Vagina (tissue), 2 donors: ENCODE measurements at places on chromosomes 3 and 15. TPM values are rescaled to one million over a fixed set of nuclear protein-coding genes. Genes with fewer than 3 reads are reported as not detected.

DNA sequence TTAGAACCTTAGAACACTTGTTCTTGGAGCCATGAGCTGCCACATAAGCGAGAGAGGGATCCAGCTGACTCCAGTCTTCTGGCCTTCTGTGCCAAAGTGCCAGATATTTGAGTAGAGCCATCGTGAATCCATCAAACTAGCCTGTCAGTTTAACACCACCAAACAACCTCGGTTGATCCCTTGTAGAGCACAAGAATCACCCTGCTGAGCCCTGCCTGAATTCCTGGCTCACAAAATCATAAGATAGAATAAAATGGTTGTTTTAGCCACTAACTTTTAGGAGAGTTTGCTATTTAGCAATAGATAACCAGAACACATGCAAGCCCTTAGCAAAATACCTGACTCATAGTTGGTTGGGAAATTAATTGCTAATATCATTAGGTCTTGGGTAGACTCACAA, 407.6 kb upstream of the PROK2 start:
- DNase-seq: no peak

The SH2D7 gene
- total RNA-seq: not detected

DNA sequence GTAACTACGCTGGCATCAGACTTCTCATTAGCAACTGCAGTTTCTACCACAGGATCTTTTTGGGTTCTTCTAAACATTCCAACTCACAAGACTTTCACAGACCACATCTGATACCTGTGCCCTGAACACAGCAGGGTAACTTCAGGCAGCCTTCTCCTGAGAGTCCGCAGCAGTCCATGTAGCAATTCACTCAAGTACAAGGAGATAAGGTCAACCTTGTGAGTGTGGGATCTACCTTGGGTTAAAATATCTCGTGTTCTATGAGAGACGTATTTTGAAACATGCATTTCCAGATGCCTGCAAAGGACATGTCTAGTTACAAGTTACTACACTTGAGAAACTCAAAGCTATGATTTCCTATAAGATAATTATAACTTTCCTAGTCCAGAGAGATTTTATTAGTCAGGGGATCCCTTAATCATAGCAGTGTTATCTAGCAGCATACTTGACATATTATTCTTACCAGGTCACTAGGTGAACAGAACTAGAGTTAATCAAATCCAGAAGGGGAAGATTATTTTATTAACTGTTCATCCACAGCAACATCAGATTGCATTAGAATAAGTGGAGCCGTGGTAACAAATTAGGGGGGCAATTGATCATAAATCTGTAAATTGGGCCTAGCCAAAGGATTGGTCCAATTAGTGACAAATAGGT, 66.4 kb downstream of the ASTE1 start:
- no peak for DNase-seq

DNA sequence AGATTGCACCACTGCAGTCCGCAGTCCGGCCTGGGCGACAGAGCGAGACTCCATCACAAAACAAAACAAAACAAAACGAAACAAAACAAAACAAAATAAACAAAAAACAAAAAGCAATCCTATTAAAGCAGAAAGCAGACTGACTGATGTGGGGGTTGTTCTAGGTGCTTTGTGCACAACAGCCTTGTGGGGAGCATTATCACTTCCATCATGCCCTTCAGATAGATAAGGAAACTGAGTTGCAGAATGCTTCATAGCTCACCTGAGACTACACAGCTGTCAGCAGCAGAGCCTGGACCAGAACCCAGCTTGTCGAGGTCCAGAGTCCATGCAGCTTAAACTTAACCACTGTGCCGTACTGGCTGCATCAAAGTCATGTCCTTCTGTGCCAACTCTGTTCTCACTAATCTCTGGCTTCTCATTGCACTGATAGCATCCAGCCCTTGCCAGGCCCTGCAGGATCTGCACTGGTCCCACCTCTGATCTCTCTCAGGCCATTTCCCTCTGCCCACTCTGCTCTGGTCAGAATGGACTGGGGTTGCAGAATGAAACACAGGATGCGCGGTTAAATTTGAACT, 47.6 kb upstream of the MRPS22 start:
- DNase-seq: no peak

The SHF gene
- total RNA-seq: 15.0 TPM

The FETUB gene
- total RNA-seq: 3.7 TPM

DNA sequence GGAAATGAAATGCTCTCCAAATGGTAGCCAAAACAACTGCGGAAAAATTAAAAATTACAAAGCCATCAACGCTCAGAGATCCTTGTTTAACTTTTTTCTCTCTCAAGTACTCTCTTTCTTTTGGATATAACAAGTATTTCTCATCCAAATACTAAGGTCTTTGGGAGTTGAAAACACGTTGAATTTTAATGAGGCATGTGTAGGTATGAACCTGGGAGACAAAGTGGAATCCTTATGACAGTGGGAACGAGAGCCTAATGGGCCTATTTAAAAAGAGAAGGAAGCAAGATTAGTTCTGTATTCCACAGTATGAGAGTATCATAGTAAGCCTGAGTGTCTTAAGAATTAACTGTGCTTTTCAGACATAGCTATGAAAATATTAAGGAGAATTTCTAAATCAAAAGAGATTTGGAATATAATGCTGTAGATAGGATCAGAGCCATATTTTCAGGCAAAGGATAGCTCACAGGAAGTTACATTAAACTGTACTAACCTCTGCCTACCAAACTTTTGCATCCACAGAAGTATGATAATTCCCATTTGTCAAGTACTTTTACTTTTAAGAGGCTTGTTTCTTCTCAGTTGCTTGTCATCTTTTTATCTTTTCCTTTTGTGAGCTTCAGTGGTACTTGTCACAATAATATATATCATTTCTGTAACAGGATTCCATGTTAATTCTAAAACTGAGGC, 759 bp downstream of the CD96 start:
- DNase-seq: no peak

The FAIM gene
- 13.3 TPM for total RNA-seq

The EIF4E3 gene
- 25.3 TPM for total RNA-seq

DNA sequence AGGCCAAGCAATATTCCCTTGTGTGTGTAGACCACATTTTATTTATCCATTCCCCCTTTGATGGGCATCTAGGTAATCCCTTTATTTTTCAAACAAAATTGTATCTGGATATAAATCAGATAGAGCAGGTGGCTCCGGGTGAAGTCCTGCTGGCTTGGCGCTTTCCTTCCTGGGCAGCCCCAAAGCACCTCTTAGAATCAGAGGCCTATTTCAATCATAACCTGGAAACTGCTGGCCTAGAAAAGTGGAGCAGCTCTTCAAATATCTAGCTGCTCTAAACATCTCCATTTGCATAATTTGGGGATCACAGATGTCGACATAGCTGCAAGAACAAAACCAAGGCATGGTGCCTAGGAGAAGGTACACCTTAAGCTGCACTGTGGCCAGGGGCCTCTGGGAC, 40.2 kb downstream of the RASGRF1 start:
- no peak for DNase-seq

The HHATL gene
- total RNA-seq: not detected

- no peak for DNase-seq
Observed at GRCh38 chr3:154242766-154243165, 81.5 kb downstream of the DHX36 start.

GRCh38 chr15:66042624-66043023, 173.3 kb downstream of the RAB11A start:
- no peak for DNase-seq

DNA sequence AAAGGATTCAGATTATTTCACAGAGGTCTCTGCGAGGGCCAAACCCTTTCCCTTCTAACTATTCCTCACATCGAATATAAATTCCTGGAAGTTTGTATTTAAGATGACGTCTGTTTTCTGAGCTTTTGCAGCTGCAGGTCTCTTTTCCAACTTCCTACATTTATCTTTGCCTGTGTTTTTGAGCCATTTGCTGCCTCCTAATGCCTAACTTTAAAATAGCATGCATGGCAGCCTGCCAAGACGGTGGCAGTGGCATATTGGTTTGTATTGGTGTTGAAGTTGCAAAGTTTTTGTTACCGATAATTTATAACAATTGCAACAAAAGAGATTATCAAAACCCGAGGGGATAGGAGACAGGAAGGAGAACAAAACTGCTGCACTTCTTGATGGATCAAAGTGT, 187.1 kb upstream of the DNAJC19 start:
- no peak for DNase-seq

- DNase-seq: no peak
Observed at GRCh38 chr15:91890614-91891013, 37.1 kb downstream of the SLCO3A1 start.

GRCh38 chr3:49165771-49166751, at the start of gene CCDC71:
TSS of gene CCDC71 (minus strand) at chr3:49166331. CDS start at chr3:49164208, 2,123 bp downstream.
- no peak for DNase-seq

DNA sequence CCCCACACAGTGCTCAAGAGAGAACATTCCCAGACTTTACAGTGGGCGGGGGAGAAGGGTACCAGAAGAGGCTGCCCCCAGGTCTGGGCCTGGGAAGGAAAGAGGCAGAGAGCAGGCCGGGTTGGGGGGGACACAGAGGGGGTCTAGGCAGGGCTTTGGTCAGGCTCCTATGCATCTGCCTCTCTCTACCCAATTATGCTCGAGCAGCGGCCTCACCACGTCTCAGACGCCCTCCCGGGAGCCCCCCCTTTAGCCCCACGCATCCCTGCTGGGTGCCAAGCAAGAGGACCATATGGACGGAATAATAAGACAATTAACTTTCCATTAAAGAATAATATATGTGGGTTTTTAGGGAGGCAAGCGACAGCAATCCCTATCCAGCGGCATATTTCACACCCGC, 32.8 kb downstream of the CACNA2D2 start:
- DNase-seq: no peak
